NCI-H187 (cell line): ENCODE measurements at places on chromosomes 16 and 17.

DNA sequence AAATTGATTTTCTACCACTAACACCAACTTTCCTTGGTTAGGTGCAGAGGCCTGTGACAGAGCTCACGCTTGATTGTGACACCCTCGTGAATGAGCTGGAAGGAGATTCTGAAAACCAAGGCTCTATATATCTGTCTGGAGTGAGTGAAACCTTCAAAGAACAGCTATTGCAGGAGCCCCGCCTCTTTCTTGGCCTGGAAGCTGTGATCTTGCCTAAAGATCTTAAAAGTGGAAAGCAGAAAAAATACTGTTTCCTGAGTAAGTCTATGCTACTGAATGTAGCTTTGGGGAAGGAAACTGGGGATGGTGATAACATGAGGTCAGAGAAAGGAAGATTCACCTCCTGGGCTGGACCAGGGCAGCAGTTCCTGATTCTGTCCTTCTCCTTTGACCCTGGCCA, 38.3 kb downstream of the REXO5 start:
- DNase-seq, result no peak

GRCh38 chr16:53662072-53662471, 41.6 kb downstream of the RPGRIP1L start:
- DNase-seq, result no peak

DNA sequence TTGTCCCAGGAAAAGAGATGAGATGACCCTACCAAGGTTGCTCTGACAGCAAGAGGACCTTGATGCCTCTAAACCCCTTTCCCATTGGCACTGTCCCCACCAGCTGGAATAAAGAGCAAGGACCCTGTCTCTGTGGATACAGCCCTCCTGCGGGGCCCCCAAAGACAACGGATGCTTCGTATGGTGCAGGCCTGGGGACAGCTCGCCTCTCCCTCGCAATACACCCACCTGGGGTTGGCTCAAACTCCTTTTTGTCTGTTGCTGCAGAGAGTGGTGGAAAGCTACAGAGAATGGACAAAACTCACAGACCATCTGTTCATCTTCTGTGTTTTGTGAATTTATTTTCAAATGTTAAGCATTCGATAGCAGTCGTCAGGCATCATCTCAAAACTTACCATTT, 27.6 kb upstream of the CACNG3 start:
- DNase-seq, result no peak

GRCh38 chr17:63082273-63082861, 116.3 kb downstream of the TANC2 start:
- DNase-seq, result no peak

DNA sequence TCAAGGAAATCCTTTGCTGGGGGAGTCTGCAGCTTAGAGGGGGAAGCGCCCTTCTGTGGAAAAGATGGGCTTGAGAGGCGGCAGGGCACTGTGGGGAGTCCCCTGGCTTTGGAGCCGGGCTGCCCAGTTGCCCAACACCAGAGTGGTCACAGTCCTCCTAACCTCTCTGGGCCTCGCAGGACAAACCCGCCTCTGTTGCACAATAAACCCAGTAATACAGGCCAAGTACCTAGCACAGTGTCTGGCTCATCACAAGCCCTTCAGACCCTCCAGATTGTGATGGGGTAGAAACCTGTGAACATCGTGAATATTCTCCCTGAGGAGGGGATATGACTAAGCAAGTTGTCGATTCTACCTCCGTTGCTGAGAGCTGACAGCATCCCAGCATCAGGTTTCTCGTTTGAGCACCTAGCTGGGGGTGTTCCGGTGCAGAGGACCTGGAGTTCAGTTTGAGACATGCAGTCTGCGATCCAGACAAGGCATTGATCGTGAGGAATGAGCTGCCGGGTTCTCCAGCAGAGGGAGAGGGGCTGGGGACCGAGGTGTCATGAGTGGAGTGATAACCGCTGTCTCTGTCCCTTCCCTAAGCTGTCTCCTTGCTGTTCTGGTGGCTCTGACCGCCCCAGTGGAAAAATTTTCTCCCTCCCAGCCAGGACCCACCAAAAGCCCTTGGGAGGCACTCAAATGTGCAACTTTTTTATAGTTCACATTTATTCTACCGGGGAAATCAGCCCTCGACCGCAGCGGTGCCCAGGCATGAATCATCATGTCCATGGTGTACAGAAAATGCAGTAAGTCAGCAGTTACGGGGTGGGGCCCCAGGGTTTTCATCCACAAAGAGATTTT, 161.9 kb downstream of the WSCD1 start:
- DNase-seq, result no peak

- no peak for DNase-seq
Observed at GRCh38 chr16:81680444-81681275, 98.4 kb upstream of the PLCG2 start.
